OCI-LY7 (cell line): ENCODE measurements at places on chromosomes 12 and 14. TPM values are rescaled to one million over a fixed set of nuclear protein-coding genes. Genes with fewer than 3 reads are reported as not detected.

Gene CFAP54
- 0.53 TPM in 1 of 2 replicates, not detected in the other for total RNA-seq

Gene CCDC177
- not detected in 2 replicates for total RNA-seq

Gene TRHDE
- not detected in 2 replicates for total RNA-seq

Gene FITM1
- 0.97 and 1.4 TPM in 2 replicates for total RNA-seq

Gene TTC9
- total RNA-seq: 13.0 and 14.1 TPM in 2 replicates

DNA sequence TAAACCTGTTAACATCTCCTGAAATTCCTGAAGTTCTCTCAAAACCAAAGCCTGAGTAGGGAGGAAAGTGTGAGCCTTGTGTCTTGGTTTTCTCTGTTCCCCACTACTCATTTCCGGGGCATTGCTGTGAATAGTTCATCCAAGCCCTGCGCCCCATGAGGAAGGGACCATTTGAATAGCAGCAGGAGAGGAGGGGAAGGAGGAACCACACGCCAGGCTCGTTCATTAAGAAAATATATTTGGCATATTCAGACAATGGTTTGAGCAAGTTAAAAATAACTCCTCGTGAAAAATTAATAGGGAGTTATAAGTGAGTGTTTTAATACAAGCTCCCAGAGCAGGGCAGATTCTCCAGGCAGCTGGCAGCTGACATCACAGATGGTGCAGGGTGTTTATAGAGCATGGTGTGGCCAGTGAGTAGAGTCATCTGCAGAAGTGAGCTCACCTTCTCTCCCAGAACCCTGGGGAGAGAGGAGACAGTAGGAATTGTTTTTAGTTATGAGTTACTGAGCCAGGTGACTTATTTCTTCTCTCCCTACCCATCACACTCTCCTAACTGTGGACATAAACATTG lies 29.5 kb upstream of the CISTR start:
- DNase-seq: no peak

- DNase-seq: no peak
Measured at GRCh38 chr12:98697209-98697608, 52.1 kb downstream of the APAF1 start.

GRCh38 chr12:44603701-44604100 lies 272.4 kb downstream of the NELL2 start:
- no peak for DNase-seq

GRCh38 chr12:71250166-71250565 lies 92.4 kb upstream of the TSPAN8 start:
- DNase-seq: no peak

GRCh38 chr12:77923882-77924281 lies 93.2 kb downstream of the NAV3 start:
- no peak for DNase-seq

GRCh38 chr12:85550924-85551323 lies 270.9 kb downstream of the ALX1 start:
- no peak for DNase-seq

DNA sequence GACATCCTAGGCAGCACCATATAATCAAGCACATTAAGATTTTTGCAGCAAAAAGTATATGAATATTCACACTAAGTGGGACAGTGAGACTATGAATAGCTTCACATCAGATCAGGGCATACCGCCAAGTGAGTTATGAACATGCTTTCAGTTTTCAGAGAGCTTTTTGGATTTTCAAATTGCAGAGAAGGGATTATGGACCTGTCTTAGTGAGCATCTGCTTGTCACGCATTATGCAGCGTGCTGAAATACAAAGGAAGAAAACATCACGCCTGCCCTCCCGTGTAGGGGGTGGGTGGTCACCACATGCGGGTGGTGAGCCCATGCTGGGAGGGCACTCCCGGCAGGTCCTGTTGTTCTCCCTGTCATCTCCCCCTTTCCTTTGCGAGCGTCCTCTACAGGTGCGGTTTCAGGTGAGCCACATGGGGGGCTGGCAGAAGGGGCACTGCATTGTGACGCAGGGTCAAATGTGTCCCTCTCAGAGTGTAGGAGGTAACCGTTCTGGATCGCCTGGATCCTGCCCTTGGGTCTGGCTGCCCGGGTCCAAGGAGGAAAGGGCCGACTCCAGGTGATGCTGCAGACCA lies 42.6 kb downstream of the TRAF3 start:
- DNase-seq: no peak
